ENCODE measurements at places on chromosomes 3 and 15. TPM values are rescaled to one million over a fixed set of nuclear protein-coding genes. Genes with fewer than 3 reads are reported as not detected.

The GOLGA8S gene
- total RNA-seq: 0.63 TPM

The ISG20 gene
- 28.6 TPM for total RNA-seq

The TM4SF1 gene
- 195 TPM for total RNA-seq

The GOLGA6B gene
- 0.42 TPM for total RNA-seq

The IFRD2 gene
- 42.0 TPM for total RNA-seq

DNA sequence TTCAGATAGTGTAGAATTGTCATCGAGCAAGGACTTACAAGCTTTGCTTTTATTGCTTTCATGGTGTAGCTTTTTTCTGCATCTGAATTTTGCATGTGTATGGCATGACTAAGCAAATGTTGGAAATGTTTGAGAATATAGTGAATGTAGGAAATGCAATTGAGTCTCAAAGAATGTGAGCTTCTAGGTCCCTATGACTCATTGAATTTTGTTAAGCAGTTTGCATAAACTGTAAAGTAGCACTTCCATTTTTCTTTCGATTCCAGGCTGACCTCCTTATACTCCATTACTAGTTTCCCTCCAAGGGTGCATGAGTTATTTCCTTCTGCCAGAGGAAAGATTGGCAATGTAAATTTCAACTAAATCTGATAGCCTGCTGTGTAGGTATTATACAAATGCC is 619.2 kb downstream of the DIPK2A start:
- no peak for DNase-seq

GRCh38 chr15:101004500-101004899 is 85.3 kb downstream of the LRRK1 start:
- DNase-seq: no peak

DNA sequence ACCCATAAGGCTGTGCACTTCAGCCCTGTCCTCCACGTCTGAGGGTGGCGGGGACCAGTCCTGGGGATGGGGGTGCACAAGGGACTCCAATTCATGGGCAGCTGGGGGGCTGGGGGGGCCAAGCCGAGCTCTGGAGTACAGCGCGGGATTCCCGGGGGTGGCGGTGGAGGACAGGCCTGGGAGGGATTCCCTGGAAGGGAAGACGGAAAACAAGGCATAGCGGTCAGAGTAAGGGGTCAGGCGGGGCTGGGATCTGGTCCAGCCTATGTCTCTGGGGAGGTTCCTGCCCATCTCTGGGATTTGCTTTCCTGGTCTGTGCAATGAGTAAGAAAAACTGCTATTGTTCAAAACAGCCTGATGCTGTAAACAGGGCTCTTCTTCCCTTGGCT is 8.1 kb upstream of the IGDCC3 start:
- no peak for DNase-seq

GRCh38 chr3:11091088-11091590 is 63.2 kb upstream of the HRH1 start:
- DNase-seq: no peak

Data from tibial nerve (tissue), 4 donors.